ENCODE measurements at places on chromosomes 11 and 22.
A peak's percentile ranks its signal among the peaks of the same experiment; 100 is the strongest.

DNA sequence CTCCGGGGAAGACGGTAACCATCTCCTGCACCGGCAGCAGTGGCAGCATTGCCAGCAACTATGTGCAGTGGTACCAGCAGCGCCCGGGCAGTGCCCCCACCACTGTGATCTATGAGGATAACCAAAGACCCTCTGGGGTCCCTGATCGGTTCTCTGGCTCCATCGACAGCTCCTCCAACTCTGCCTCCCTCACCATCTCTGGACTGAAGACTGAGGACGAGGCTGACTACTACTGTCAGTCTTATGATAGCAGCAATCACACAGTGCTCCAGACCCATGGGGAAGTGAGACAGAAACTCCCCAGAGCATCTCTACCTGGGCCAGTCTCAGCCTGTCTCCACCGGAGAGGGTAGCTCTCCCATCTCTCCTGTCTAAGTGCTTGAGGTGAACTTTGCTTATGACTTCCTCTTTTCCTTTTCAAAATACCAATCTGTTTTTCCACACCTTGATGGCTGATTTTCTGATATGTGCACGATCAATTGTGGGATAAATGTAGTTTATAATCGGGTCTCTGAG lies 48.5 kb upstream of the VPREB1 start:
- DNase-seq = no peak

DNA sequence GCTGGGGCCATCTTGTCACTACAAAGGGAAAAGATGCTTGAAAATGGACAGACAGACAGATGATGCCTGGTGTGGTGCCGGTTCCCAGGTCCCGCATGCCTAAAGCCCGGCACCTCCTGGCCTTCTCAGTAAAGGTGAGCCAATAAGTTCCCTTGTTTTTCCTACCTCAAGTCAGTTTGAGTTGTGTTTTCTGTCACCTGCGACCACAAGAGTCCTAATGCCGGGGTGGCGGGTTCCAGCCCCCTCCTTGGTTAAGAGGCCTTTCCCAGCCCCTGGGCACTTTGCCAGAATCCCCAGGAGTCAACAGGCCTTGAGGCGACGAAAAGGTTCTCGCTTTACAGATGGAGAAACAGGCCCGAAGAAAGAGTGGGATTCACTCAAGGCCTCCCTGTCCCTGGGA lies 9.0 kb downstream of the FGF19 start:
- DNase-seq = no peak

DNA sequence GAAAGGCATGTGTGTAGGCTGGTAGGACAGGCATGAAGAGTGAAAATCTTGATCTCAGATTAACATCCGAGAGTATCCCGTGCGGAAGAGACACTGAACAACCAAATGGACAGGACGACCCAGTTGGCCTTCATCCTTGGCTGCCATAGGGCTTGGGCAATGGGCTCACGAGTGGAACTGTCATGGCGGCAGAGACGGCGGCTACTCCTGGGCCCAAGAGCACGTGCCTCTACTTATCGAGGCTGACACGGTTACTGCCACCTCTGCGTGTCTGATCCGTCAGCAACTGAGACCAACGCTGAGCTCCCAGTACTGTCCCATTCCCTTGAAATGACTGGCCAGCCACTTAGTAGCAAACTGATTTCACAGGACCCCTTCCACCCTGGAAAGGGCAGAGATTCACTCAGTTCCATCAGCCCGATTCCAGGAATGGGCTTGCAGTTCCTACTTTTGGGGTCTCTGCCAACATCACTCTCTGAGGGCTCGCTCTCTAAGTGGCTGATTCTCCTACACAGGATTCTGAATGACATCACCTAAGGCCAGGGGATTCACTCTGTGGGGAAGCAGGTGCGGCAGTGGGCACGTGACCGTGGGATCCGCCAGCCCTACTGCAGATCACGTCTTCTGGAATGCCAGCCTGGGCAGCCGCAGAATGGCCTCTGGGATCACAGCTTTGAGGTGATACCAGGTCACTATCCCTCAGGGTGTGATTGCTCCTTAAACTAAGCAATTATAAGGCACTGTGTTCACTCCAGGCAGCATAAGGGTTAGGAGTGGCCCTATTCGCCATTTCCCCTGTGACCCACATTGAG lies 97.8 kb downstream of the RPS6KA4 start:
- DNase-seq = no peak

DNA sequence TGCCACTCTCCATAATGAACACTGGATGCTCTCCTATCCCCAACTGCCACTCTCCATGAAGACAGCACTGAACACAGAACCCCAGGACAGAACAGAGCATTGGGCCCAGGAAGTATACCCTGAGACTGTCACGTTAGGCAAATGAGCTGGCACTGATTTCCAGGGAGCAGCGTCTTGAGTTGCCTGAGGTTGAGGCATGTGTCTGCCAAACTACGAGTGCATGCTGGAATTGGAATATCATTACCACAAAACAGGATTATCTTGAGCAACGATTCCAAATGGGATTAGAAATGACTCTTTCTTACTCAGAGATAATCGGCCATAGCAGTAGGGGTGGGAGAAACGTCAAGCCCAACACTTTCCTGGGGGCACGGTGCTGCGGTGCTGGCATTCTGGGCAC lies 39.9 kb downstream of the CLPB start:
- no peak for DNase-seq

- DNase-seq = no peak
These were observed 435.2 kb upstream of the B3GAT1 start for GRCh38 chr11:134847083-134847715.

GRCh38 chr11:134632347-134633119 lies 220.5 kb upstream of the B3GAT1 start:
- DNase-seq = no peak

- DNase-seq = no peak
These were observed 560.9 kb downstream of the MIAT start for GRCh38 chr22:27218012-27218920.

GRCh38 chr11:116725434-116726221 lies 47.2 kb downstream of the BUD13 start:
- DNase-seq = no peak

DNA sequence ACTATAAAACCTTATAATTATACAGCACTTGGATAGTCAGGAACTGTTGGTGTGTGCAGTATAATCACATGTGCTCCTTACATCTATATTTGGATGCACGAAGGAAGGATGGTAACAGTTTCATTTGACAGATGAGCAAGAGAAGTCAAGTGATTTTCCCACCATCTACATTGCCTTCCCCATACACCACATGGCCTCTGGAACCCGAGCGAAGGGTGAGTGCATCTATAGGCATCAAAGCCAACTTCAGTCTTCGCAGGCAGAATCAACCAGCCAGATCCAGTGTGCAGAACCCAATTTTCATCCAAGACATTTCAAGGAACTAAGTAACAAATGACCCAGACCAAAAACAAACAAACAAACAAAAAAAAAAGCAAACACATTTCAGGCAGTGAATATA lies 85.1 kb upstream of the BLID start:
- no peak for DNase-seq

DNA sequence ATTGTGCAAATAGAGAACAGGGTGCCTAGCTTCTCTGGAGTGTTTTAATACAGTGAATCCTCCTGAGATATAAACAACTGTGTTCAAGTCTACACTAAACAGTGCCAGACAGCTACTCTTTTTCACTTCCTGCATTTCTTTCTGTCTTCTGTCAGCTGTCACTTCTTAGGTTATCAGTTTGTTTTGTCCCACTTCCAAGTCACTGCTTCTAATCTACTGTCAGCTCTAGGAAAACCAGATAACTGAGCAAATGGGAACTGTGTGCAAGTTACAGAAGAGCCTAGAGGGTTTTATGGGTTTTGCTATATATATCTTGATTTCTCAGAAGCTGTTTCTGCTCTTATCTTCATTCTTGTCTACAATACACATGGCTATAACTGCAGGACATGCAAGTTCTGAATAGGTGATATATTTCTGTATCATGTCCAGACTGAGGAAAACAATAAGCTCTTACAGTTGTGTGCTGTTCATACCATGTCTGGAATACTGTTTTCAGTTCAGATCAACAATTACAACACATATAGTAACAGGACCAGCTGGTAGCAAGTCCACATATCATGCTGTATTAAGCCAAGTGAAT lies 5.8 kb downstream of the PITPNB start:
- peak; percentile 27 for DNase-seq

- no peak for DNase-seq
These were observed 45.6 kb downstream of the OR2AT4 start for GRCh38 chr11:75051043-75051442.

GRCh38 chr11:11409901-11410300 lies 56.9 kb upstream of the CSNK2A3 start:
- DNase-seq = peak; percentile 62

- no peak for DNase-seq
These were observed 7.6 kb upstream of the EXPH5 start for GRCh38 chr11:108601150-108601549.

DNA sequence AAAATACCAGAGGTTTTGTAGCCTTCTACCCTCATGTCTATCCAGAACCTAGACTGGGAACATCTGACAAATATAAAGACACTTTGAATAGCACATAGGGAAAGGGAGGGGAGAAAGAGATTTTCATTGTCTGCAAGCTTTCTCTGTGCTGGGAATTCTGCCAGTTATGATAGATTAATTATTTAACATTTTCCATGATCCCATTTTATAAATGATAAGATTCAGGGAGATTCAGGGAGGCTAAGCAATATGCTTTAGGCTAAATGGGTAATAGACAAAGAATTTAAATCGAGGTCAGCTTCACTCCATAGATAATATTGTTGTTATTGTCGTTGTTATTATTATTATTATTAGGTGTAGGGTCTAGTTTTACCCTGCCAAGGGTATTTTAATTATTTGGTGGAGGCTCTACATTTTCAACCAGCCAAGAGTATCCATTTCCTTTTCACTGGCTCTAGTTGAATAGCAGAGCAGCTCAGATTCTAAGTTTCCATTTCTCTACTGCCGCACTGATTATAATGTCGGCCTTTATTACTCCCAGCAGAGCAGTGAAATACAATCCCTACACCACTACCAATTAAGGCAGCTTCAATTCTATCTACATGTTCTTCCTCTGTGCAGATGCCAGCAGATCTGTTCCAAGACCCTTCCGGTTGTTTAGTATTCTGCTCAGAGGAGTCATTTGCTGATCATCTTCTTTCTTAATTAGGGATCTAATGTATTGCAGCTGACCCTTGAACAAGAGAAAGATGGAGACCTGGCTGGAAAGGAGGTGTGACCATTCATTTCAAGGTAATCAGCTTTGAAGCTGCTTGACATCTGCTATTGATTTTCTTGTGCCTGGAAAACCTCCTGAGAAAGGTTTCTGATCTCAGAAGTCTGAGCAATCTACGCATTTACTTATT lies 23.8 kb upstream of the SYN3 start:
- no peak for DNase-seq

GRCh38 chr11:12689029-12689755 lies 15.0 kb downstream of the TEAD1 start:
- DNase-seq = no peak

- DNase-seq = no peak
These were observed 13.5 kb upstream of the MYEOV start for GRCh38 chr11:69280451-69280850.

GRCh38 chr11:73193251-73194033 lies 24.6 kb upstream of the P2RY2 start:
- DNase-seq = no peak

DNA sequence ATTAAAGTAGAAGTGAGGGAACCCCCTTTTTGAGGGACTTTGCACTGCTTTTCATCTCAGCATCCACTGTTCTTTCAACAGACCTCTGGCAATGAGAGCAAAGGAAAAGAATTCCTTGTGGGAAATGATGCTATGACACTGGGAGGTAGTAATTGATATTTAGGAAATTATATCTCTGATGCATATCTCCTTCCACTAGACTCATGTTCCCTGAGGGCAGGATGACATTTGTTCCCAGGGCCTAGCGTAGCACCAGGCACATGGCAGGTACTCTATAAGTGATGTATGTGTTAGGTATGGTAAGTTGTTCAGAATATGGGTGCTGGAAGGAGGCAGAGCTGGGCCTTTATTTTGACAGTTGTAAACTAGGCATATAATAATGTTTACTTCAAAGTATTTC lies 142.9 kb downstream of the CCDC81 start:
- no peak for DNase-seq

DNA sequence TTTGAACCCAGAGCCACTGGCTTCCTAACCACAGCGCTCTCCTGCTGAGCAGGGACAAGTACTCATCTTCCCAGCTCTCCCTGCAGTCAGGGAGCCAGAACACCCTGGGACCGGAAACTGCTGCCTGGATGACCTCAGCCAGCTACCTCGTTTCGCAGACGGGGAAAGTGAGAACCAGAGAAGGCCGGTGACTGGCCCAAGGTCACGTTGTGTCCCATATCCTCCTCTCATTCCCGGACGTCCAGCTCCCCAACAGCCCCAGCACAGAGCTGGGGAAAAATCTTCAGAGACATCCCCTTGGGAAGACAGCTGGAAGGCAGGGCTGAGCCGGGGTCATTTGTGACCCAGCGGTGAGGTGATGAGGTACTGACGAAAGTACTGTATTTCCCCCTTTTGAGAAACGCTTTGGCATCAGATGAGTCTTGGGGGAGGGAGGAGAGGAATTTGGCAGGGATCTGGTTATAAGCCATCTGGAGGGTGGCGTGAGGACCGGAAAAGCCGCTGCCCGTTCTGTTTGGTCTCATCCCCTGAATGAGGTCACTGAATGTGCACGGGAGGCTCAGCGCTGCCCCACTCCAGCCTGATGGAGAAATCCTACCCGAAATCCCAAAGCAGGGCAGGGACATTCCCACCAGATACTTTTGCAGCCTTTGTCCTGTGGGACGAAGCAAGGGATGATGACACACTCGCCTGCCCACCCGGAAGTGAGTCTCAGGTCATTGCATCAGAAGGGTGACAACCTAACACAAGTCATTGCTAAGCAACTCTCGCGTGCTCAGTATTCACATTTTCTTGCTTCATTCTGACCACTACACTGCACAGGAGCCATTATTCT lies 41.1 kb downstream of the LIF start:
- no peak for DNase-seq

GRCh38 chr11:77136074-77136473 lies 8.0 kb downstream of the MYO7A start:
- DNase-seq = no peak

- no peak for DNase-seq
These were observed 108.0 kb upstream of the ALX4 start for GRCh38 chr11:44417731-44418455.

- DNase-seq = no peak
These were observed 85.8 kb downstream of the FANCF start for GRCh38 chr11:22539821-22540256.

DNA sequence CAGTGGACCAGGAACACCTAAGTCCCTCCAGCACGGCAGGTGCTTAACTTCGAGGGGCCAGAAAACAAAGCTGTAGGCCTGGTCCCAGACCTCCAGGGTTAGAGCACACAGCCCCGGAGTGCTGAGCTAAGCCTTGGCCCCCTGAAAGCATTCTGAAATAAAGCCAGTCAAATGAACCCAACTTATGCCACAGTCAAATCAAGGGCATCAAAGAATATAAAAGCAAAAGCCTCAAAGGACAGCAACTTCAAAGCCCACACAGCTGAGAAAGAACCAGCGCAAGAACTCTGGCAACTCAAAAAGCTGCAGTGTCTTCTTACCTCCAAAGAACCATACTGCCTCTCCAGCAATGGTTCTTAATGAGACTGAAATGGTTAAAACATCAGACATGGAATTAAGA lies 39.1 kb downstream of the TMEM123 start:
- no peak for DNase-seq

Data from hematopoietic multipotent progenitor cell treated with erythropoietin and hydrocortisone succinate and interleukin-3 and kit ligand, for 15 days (in vitro differentiated cells).